ENCODE measurements at places on chromosomes 7 and 10.

DNA sequence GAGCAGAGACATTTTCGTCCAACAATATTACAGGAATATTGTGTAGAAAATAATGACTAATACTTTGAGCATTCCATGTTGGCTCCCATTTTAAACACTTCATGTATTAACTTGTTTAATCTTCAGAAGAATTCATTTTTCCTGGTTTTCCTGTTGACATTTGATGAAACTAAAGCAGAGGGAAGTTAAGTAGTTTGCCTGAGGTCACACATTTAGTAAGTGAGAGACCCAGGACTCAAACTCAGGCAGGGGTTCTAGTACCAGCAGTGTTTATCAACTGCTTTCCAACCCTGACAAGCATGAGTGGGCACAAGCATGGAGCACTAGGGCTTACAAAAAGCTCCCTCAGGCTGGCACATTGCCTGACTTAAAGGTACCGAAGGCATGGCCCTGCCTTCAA is 719.1 kb downstream of the AUTS2 start:
- DNase-seq: no peak

- DNase-seq: no peak
Measured at GRCh38 chr10:75472685-75473084, 41.3 kb downstream of the LRMDA start.

DNA sequence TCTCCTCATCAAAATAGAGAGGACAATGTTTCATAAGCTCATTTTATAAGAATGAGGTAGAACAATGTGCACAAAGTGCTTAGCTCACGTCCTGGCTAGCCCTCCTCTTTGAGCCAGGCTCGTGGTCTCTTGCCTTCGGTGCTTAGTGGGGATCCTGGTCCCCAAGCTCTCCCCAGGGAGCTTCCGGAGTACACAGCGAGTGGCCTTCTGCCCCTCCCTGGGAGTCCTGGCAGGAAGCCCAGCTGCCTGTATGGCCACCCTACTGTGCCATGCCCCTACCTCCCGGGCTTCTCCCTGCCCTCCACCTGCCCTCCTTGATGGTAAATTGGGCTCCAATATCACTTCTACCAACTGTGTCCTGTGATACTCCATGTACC is 868 bp downstream of the MYO1G start:
- DNase-seq: no peak

DNA sequence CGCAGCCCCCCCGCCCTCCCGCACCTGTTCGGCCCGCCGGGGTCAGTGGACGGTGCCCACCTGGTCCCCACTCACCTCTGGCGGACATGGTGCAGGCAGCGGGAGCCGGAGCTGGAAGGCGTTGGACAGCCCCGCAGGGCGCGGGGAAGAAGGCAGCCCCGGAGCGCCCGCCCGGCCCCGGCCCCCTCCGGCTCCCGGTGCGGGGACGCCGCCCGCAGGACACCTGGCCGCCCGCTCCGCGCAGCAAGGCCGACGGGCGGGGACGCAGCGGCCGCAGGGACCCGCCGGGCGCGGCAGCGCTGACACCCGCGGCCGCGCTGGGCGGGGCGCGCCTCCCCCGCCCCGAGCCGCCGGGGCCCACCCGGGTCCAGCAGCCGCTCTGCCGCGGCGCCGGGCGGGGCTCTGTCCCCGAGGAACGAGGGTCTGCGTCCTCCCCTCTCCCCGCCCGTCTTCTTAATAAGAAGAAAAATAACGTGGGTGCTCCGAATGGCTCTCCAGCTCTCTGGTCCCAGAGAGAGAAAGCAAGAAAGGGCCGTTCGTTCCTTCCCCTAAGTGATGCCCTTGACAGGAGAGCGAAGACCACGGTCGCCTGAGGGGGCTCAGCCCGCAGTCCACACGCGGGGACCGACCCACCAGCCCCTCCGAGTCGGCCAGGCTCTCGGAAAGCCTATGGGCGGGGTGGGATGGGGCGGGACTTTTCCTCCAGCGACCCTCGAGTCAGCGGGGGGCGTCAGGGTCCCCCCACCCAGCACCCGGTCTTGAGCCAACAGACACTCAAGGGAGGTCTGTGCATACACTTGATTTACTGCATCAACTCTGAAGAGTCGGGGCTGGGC is 53.4 kb upstream of the FHIP2A start:
- no peak for DNase-seq

DNA sequence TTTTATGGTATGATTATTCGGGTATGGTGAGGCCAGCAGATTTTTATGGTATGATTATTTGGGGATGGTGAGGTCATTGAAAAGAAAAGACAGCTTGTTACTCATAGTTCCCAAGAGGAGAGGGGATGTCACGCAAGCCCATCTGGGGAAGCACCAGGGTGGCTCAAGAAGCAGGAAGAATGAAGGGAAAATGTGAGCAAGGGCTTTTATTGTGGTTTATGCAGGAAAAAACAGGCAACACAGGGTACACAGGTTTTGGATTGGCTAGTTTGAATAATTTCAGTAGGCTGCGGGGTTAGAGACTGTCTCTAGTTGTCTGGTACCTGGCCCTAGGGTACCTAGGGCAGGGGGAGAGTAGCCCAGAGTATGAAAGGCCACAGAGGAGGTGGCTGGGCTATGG is 26.8 kb upstream of the DGKI start:
- DNase-seq: no peak

DNA sequence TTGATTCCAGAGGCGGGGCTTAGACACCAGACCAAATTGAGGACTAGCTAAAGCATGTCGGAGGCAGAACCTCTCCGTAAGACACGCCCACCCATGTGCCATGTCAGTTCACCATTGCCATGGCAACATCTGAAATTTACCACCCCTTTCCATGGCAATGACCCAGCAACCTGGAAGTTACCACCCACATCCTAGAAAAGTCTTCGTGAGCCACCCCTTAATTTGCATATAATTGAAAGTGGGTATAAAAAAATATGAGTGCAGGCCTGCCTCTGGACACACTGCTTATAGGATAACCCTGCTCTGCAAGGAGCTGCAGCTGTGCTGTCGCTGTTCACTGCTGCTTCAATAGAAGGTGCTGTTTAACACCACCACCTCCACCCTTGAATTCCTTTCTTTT is 28.0 kb downstream of the TMEM270 start:
- DNase-seq: no peak

- DNase-seq: no peak
Measured at GRCh38 chr10:89887406-89887805, 186.0 kb downstream of the KIF20B start.

DNA sequence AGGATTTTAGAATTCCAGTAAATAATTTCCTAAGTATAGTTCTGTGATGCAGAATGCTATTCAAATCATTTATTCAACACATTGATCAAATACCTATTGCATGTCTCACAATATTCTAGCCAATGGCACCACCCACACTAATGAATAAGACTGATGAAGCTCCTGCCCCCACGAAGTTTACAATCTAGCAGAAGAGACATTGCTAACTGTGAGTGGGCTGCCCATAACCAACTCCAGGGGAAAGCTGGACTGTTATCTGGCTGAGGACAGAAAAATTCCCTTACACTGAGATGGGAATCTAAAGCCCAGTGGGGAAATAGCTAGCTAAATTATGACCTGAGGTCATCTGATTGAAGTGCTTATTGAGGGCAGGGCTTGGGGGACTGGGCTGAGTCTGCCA is 128.8 kb upstream of the LYZL2 start:
- DNase-seq: no peak

DNA sequence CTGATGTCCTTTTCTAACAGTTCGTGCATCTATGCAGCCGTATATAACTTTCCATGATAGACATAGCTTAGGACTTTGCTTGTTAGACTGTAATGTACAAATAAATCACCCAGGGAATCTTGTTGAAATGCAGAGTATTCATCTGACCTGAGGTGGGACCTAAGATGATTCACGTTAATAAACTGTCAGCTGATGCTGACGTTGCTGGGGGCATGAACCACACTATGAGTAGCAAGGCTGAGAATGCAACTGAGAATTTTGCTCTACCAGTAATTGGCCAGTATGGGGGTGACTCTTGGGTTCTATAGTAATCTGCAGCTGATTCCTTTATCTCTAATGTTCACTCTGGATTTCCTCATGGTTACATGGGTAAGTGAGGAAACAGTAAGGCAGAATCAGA is 130.1 kb upstream of the MALRD1 start:
- DNase-seq: no peak

DNA sequence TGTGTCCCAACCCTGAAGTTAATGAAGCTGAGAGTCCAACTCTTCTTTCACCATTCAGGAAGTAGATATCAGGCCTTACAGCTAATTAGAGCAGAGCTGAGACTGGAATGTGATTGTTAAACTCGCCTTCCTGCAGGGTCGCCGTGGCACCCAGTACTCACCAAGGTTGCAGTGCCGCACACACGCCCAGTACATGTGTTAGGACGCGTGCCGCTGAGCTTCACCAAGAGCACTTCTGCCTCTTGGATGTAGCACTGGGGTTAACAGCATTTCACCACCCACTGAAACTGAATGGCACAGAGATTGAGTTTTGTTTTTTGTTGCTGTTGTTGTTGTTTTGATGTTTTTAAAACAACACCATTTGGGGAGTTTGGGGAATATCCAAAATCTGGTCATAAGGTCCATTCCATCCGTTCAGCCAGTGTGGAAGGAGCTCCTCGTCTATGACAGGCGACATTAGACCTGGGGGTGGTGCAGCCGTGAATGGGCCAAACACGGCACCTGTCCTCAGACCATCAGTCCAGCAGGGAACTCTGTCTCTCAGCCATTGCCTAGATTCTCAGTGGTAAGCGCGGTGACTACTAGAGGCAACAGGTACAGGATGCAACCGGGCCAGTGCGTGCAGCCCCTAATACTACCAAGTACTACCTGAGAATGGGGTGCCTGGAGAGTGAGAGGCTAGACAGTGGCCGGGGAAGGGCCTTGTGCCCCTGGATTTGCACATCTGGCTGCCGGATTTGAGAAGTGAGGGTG is 21.9 kb downstream of the WIPI2 start:
- no peak for DNase-seq

GRCh38 chr10:22628309-22628708 is 86.1 kb downstream of the PIP4K2A start:
- no peak for DNase-seq

DNA sequence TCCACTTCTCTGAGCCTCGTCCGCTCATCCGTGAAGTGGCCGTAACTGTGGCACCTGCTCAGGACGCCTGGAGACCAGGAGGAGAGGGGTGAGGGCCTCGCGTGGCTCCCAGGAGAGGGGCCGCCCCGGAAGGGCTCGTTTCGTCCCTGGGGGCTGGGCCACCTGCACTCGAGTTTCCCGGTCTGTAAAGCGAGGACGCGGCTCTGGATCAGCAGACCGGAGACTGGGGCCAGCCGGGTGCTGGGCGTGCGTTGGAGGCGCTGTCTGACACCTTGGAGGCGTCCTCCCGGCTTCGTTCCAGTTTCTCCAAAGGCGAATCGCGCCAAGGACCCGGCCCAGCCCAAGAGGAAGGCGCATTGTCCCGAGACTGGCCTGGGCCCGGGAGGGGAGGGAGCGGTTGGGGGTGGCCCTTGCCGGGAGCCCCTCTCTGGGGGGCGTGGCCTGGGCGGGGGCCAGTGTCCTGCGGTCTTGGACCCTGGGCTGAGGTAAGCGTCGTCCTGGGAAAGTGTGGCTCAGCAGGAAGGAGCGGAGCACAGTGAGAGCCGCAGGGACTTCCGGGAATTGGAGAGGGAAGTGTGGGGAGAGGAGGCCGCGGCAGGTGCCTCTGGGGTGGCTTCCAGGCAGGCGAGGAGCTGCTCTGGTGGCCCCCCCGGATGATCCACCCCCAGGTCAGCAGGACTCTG is 89.6 kb downstream of the FOXL3 start:
- no peak for DNase-seq

- no peak for DNase-seq
Measured at GRCh38 chr10:65952086-65952485, 973.8 kb upstream of the LRRTM3 start.

DNA sequence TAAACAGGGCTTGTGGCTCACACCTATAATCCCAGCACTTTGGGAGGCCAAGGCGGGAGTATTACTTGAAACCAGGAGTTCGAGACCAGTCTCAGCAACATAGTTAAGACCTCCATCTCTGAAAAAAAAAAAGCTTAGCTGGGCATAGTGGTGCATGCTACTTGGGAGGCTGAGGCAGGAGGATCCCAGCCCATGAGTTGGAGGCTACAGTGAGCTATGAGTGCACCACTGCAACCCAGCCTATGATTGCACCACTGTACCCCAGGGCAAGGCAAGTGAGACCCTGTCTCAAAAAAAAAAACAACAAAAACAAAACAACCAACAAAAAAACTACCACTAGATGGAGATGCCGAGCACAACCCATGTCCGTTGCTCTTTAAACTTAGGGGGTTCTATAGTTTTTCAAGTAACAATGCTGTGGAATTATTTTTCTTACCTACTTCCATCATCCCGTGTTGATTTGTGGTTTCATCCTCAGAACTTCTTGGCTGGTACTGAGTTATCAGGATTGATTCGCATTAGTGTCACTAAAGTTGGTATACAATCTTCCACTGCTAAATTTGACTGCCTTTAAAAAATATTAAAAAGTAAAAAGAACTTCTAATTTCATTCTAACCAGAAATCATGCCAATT is 12.2 kb upstream of the REPIN1 start:
- DNase-seq: peak; percentile 51

GRCh38 chr10:115001506-115002381 is 63.7 kb downstream of the TRUB1 start:
- no peak for DNase-seq

GRCh38 chr7:82841828-82842227 is 320.9 kb downstream of the PCLO start:
- DNase-seq: no peak

GRCh38 chr10:113384181-113384580 is 168.7 kb upstream of the HABP2 start:
- DNase-seq: no peak

DNA sequence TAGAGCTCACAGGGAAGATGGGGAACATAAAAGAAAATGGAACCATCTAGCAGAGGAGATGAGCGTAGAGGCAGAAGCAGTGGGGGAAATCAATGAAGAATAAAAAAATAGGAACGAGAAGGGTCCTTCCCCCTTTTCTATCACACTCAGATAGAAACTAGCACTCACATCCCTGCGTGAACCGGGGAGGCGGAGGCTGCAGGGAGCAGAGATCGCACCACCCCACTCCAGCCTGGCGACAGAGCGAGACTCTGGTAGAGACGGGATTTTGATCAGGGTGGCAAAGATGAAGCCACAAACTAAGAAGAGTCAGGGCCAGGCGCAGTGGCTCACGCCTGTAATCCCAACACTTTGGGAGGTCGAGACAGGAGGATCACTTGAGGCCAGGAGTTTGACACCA is 64.7 kb upstream of the ECHDC3 start:
- DNase-seq: no peak

- DNase-seq: no peak
Measured at GRCh38 chr7:92246360-92247101, 757 bp downstream of the ANKIB1 start.
